ENCODE measurements at places on chromosomes 3 and 15. TPM values are rescaled to one million over a fixed set of nuclear protein-coding genes. Genes with fewer than 3 reads are reported as not detected.

The ITPKA gene
- total RNA-seq, result 21.3 TPM

DNA sequence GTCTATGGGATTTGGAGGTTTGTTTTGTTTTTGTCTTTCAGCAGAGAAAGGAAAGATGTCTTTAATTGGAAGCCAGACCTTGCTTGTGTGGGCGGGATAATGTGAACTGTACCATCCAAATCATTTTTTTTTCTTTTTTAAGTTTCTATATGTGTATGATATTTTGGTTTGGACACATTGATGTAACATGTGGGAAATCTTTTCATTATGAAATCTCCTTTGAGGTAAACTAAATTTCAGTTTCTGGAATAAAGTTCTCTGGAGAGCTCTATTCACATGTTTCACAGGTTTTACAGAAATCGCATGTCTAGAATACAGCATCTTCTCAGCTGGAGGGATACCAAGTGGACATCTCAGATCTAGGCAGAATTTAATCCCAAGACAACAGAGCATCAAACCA is 451.5 kb upstream of the MDFIC2 start:
- DNase-seq, result no peak

DNA sequence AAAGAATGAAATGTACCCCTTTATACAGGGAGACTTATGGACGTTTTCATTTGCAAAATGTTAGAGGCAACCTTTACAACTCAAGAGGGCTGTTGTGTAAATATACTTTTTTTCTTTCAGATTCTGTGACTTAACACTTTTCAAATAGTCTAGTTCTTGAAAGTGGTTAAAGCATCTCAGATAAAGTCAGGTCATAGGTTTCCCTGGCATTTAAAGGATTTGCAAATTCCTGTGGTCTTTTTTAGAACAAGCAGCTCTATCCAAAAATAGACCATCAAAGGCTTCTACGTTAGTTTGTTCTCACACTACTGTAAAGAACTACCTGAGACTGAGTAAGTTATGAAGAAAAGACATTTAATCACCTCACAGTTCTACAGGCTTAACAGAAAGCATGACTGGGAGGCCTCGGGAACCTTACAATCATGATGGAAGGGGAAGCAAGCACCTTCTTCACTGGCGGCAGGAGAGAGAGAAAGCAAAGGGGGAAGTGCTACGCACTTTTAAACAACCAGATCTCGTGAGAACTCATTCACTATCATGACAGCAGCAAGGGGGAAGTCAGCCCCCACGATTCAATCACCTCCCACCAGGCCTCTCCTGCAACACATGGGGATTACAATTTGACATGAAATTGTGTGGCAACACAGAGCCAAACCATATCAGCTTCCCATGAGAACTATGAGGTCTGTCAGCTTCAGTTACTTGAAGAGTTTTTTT is 23.3 kb upstream of the GABRR3 start:
- DNase-seq, result no peak

The MOBP gene
- total RNA-seq, result 5.6 TPM

DNA sequence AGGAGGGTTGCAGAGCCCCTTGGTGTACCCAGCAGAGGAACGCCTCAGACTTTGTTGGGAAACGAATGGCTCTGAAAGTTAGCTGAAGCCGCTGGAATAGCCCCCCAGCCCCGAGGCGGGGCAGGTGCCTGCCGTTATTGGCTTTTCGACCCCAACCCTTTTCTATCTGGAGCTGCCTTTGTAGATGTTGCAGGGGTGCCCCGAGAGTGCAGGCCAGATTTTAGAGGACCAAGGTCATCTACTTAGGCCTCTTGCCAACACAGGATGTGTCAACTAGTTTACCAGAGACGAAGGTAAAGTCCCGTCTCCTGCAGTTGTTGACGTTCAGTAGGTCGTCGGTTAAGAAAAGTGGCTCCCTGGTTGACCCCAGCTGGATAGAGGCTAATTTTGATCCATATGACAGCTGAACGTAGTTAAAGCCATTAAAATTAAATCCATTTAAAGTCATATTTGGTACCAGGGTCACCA is 579 bp upstream of the UBE3A start:
- peak; percentile 32 for DNase-seq

The SLC22A13 gene
- 1.5 TPM for total RNA-seq

DNA sequence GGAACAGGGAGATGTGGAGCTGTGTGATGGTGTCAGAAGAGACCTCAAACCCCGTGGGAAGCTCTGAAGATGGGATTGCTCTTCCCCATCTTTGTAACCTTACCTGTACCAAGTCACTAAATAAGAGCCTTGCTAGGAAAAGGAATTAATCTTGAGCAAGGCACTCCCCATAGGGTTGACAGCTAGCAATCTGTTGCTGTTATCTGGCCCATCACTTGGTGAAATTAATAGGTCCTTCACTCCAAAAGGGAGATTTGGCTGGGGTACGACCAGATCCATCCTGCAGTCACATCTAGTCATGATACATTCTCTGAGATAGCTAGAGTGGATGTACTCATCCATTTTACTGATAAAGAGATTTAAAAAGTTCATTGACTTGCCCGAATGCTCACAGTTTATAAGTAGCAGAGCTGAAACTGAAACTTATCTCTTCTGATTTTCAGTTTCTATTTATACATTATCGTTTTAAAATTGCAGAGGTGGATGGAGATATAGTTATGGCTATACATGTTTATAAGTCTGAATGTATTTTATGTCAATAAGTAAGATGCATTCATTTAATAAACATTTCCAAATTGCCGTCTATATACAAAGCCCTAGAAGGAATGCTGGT is 299.1 kb upstream of the MCTP2 start:
- DNase-seq, result no peak

The REC114 gene
- 28.7 TPM for total RNA-seq

The GHSR gene
- 0.31 TPM for total RNA-seq

The WNT5A gene
- total RNA-seq, result 12.4 TPM

GRCh38 chr15:76575679-76576078 is 239.1 kb downstream of the ISL2 start:
- DNase-seq, result no peak

GRCh38 chr3:79543218-79543982 is 224.4 kb downstream of the ROBO1 start:
- no peak for DNase-seq

The GOLGA6D gene
- total RNA-seq, result 29.8 TPM

DNA sequence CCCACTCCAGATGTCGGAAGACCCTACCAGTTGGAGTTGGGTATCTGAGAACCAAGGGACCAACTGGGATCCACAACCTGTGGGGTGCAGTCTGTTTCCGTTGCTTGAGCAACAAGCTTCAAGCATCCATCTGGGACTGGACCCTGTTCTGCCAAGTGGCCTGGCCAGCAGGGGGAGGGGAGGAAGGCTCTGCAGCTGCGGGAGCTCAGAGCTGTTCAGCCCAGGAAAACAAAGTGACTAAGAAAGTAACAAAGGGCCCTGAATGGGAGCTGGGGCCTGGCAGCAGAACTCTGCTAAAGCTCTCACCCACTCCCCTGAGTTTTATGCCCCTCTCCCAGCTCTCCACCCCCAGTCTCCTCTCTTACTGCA is 2.7 kb downstream of the TYRO3 start:
- DNase-seq, result peak; percentile 89

GRCh38 chr15:85673326-85673725 is 121.4 kb downstream of the KLHL25 start:
- no peak for DNase-seq

- no peak for DNase-seq
Observed at GRCh38 chr3:40572588-40572987, 47.8 kb downstream of the ZNF621 start.

The TGM4 gene
- 1.4 TPM for total RNA-seq

The SERINC4 gene
- 7.0 TPM for total RNA-seq

DNA sequence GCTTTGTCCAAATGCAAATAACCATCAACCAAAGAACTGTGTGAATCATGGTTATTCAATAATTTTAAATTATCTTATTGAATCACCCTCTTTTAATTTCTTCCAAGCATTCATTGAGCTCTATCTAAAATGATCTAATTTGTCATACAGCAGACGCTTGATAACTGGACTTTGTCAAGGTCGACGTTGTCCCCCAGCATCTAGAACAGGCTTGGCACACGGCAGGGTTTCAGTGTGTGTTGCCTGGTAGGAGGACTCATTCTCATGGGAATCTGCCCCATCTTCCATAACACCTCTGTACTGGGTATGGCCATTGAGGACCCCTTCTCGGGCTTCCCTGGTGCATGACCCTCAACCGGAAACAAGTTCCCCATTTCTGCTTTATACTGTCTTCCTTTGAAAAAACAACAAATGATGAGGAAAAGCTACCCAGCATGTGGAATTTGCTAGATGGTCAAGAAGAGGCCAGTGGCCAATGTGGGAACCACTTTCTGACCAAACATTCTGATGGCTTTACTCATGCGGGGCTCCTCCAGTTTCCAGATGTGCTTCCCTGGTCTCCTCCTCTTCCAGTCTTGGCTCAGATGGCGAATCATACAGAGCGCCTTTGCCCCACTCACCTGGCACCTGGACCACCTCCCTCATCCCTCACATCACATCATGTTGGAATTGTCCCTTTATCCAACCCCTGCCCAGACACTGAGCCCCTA is 41.7 kb upstream of the SEC22A start:
- no peak for DNase-seq

DNA sequence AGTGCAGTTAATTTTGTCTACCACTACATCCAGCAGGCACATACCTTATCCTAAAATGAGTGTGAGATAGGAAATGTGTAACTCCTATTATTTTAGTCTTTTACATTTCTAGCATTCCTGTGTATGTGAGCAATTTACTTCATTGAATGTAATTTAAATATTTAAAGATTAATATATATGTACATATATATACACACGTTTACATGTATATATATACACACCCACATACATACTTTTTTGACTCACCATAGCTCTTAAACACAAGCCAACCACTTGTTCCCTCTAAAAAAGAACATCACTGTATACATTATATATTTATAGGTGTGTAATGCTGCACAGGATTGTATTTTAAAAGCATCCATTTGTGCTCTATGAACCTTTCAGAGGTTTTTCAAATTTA is 425.6 kb upstream of the NECTIN3 start:
- DNase-seq, result no peak

- DNase-seq, result no peak
Observed at GRCh38 chr3:50454481-50455070, 48.9 kb downstream of the CACNA2D2 start.

GRCh38 chr3:147915057-147915456 is 505.9 kb downstream of the ZIC1 start:
- no peak for DNase-seq

DNA sequence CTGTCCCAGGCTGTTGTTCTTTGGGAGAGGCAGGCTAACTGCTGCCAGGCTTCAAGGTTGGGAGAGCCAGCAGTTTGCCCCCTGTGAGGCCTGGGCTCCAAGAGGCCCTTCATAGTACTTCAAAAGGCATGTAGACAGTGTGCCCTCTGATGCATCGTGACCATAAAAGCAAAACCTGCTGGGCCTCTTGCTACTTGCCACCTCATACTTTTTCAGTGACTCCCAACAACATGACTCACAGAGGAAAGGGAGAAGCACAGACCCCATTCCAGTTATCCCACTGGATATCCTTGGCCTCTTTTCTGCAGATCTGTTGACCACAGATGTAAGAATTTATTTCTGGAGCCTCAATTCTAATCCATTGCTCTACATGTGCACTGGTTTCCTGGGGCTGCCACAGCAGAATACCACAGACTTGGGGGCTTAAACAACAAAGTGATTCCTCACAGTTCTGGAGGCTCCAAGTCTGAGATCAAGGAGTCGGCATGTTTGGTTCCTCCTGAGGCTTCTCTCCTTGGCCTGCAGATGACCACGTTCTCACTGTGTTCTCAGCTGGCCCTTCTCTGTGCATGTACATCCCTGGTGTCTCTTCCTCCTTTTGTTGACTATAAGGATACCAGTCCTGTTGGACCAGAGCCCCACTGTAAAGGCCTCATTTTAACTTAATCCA is 8.9 kb upstream of the NSMCE3 start:
- no peak for DNase-seq

DNA sequence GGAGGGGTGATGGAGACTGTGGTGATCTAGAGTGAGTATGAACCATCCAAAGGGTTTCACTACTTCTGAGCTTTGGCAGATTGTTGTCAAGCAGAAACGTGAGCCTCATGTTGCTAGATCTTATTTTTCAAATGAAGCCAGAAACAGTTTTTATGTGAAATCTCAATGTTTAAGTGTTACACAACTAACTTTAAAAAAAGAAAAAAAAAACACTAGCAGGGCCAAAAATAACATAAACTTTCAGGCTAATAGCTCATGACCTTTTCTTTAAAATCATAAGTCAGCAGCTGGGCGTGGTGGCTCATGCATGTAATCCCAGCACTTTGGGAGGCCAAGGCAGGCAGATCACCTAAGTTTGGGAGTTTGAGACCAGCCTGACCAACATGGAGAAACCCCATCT is 2.1 kb upstream of the HTR3D start:
- no peak for DNase-seq
